ENCODE measurements at places on chromosomes 12 and 14. TPM values are rescaled to one million over a fixed set of nuclear protein-coding genes. Genes with fewer than 3 reads are reported as not detected.

DNA sequence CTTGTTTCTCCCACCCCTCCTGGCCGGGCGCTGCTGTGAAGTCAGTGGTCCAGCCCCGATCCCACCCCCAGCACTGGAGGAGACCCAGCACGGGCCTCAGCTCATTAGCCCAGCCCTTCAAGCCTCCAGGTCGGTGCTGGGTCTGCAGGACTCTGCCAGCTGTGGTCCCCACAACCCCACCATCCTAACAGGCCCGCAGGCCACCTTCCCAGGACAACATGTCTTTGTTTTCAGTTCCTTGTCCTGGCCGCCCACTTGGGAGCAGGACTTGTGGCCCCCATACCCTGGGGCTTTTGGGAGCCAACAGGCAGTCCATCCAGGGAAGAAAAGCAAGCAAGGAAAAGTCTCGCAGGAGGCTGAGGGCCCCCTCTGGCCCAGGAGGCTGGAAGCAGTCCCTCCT lies 60.0 kb downstream of the HRK start:
- no peak for DNase-seq

GRCh38 chr14:24315243-24315806 lies 4.0 kb downstream of the LTB4R start:
- DNase-seq: no peak

- DNase-seq: no peak
Observed at GRCh38 chr12:40105515-40106201, at the start of gene SLC2A13. Gene SLC2A13, minus strand, starts transcription at chr12:40106081. Its CDS starts 273 bp downstream, at chr12:40105808.

DNA sequence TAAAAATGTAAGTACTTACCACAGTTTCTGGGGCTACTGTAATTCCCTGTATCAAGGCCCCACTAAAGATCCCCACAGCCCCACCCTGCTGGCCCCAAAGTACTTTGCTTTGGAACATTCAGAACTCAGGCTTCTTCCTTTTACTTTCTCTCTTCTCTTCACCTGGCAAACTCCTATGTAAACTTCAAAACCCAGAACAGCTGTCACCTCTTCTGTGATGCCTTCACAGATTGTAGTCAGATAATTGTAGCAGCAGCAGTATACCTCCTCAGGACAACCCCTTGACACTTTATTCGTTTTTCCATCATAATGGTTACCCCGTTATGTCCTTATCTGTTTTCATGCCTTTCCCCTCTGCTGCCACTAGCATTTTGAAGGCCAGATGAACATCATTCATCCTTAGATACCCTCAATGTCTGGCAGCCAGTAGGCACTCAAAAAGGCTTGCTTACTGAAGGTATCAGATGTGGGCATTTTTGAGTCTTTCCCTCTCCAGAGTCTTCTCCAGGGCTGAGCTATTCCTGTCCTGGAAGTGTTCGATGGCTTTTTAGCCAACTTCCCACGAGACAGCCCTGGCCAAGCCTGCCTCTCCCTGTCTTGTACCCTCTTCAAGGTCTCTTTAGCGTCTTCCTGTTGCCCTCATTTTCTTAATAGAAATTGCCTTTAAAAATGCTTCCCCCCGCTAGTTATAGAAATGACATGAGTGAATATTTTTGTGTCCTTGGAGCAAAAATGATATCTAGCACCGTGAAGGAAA lies 7.4 kb downstream of the PLBD2 start:
- DNase-seq: no peak

GRCh38 chr14:36656687-36657398 lies 4.8 kb upstream of the PAX9 start:
- no peak for DNase-seq

DNA sequence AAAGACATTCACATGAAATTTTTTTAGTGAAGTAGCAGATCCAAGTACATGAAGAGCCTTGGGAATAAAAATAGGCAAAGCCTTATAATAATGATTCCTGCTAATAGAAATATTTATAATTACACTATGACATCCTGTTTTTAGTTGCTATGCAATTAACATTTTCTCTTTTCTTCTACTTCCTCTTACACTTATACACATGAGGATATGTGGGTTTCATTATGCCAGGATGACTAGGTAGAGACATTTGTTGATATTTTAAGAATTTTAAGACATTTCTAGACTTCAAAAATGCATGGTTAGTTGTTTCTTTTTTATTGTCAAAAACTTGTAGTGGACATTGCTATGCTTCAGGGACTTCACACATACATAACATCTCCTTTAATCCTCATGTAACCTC lies 326.8 kb downstream of the SYT1 start:
- DNase-seq: no peak

DNA sequence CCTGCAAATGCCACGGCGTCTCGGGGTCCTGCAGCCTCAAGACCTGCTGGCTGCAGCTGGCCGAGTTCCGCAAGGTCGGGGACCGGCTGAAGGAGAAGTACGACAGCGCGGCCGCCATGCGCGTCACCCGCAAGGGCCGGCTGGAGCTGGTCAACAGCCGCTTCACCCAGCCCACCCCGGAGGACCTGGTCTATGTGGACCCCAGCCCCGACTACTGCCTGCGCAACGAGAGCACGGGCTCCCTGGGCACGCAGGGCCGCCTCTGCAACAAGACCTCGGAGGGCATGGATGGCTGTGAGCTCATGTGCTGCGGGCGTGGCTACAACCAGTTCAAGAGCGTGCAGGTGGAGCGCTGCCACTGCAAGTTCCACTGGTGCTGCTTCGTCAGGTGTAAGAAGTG lies 16.8 kb downstream of the WNT5B start:
- DNase-seq: no peak

DNA sequence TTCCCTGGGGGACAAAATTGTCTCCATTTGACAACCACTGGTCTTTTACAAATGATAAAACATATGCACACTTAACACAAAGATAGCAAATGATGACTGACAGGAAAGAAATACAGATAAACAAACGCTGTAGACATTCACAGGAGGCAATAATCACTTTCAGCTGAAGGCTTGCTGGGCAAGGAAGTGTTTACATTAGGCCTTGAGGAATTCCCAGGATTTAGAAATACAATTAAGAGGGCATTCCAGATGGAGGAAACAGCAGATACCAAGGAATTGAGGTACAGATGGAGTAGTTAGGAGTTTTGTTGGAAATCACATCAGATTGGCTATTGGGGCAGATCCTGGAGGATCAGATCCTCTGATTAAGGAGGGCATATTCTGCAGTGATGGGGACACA lies 93.9 kb downstream of the DYRK2 start:
- DNase-seq: no peak

The MIP gene
- polyA plus RNA-seq: 0.12 TPM

The KLRD1 gene
- 0.13 TPM for polyA plus RNA-seq

The SMAGP gene
- polyA plus RNA-seq: 57.6 TPM

The TBC1D30 gene
- polyA plus RNA-seq: 0.22 TPM

The PIP4K2C gene
- 24.3 TPM for polyA plus RNA-seq

The CLEC4D gene
- not detected for polyA plus RNA-seq

The IRF9 gene
- polyA plus RNA-seq: 107 TPM

The FOXN4 gene
- not detected for polyA plus RNA-seq
